ENCODE measurements at places on chromosomes 5 and 9.

- ATAC-seq = peak; percentile 65
Measured at GRCh38 chr9:114072184-114073140, 5.6 kb downstream of the AMBP start.

- ATAC-seq = no peak
Measured at GRCh38 chr9:121876658-121877271, 216.3 kb downstream of the TTLL11 start.

DNA sequence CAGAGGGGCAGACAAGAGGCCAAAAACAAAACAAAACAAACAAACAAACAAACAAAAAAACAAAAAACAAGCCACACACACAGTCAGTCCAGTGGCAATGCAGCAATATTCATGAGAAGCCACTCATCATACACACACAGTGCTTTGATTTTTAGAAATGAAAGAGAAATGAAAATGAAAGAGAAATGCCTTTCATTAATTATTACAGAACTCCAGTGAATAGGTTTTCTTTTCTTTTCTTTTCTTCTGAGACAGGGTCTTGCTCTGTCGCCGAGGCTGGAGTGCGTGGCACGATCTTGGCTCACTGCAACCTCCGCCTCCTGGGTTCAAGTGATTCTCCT is 36.9 kb downstream of the SPRY4 start:
- no peak for ATAC-seq

GRCh38 chr5:35470866-35471265 is 146.8 kb upstream of the SPEF2 start:
- no peak for ATAC-seq

DNA sequence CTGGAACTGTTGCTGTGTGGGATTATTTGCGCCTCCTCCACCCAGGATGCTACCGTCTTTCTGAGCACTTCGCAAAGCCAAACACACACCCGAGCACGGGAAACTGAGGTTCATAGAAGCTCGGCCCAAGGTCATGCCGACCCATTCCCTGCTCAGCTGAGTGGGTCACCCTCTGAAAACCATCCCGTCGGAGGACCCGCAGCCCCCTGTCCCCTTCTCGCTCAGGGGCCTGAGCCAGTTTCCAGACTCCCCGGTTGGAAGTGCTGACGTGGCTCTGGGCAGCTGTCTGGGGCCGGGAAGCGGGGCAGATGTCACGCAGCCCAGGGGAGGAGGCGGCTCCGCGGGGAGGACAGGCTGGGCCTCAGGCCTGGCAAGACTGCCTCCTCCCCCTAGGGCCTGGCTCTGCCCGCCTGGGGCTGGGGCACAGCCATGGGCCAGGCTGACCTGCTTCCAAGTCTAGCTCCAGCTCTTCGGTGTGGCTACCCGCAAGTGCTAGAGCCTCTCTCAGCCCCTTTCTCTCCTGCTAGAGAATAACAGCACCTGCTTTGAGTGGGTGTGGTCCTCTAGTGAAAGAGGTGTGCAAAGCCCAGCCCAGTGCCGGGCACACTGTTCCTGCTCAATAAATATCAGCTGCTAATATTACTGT is 9.9 kb upstream of the CXXC5 start:
- ATAC-seq = peak; percentile 66

DNA sequence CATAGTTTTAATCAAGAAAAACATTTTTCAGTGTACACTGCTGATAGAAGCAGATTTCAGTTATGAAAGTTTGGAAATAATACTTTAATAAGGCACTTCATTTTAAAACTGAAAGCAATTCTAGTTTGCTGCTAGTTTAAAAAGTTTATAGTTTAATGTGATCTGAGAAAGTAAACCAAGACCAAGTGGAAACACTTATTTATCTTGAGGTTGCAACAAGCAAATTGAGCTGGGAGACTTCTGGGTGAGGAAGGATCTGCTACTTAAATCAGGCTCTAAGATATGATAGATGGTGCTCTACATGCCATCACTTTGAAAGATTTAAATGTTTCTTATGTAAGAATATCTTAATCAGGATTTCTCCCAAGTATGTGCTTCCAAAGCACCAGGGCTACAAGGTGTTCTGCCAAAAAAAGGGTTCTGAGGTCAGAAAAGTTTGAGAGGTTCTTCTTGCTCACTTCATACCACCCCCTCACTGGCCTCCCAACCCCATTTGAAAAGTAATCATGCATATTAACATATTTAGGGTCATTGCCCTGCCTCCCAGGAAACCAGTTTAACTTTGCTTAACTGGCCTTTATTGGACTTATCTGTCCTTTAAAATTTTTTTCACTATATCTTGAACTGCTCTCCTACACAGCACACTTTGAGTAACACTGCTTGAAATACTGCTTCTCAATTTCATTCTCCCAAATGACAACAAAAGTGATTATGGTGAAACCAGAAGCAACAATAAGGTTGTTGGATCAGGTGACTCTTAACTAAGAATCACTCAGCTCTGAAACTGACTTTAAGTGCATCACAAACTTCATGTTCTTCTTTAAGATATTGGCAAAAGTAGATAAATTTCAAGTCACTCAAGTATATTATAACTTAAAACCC is 15.5 kb downstream of the SLC44A1 start:
- ATAC-seq = peak; percentile 78

DNA sequence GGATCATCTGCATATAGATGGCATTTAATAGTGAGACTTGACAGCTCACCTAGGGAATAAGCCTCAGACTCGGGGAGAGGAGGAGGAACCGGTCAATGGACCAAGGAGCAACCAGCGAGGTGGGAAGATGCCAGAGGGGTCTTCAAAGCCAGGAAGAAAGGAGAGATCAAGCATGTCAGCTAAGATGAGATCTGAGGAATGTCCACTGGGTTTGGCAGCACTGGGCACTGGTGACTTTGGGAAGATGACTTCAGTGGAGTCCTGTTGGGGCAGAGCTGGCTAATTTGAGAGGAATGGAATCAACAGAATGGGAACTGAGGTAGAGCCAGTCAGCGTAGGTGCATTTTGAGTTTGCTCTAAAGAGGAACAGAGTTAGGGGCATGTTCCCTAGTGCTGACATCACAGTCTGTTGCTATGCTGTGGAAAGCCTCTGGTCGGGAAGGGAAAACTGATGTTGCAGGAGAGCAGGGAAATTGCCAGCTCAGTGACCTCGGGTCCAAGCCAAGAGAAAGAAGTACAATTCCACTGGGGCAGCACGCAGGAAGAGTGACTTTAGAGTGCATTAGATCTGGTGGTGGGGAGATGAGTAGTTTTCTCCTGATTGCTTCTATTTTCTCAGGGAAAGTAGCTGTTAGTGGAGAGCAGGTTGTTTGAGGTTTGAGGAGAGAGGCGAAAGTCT is 56.9 kb downstream of the ZNF618 start:
- no peak for ATAC-seq

DNA sequence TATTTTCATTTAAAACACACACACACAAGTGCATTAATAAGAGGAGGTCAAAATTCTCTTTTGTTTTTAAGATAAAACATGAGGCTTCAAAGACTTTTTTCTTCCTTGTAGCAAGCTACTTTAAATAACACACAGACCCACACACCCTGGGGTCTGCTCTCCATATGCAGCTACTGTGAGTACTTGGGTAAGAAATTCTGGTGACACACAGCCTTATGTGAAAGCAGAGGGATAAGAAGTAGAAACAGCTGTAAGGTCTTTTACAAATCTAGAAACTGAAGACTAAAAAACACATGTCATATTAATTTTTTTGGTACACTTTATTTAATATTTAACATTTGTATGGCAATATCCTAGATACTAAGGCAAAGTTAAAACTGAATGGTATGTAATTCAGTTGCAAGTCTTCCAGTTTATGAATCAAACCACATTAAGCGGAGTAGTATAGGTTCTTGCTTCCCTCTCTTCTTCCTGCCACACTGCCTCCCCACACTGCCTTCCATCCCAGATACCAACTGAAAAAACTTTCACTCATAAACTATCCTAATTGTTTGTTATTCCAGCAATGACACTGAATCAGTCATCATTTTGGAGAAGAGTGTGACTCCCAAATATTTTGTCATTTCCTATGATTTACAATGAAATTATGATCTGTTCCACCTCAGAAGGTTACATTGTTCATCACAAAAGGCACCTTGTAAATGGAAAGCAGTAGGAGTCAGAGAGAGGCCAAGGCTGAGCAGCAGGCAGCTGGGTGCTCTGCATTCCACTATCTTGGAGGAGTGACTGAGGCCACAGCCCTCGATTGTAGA is 92.0 kb downstream of the PLCXD3 start:
- ATAC-seq = no peak

GRCh38 chr5:116751684-116752083 is 177.1 kb upstream of the SEMA6A start:
- ATAC-seq = no peak

DNA sequence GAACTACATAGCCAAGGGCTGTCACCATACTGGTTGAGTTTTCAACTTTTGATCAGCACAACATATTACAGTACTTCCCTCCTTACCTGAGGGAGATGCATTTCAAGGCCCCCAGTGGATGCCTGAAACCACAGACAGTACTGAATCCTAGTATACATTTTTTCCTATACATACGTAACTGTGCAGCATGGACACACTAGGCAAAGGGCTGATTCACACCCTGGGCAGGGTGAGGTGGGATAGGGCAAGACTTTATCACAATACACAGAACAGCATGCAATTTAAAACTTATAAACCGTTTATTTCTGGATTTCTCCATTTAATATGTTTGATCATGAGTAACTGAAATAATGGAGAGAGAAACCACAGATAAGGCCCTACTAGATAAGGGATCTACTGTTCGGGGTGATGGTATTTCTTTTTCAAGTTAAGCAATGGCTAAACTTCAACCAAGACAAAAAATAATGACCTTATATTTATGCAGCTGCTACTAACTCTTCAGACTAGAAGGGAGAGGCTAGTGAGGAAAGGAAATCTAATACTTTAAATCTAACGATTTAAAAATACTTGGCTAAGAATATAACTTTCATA is 186.9 kb upstream of the GNA14 start:
- ATAC-seq = no peak

DNA sequence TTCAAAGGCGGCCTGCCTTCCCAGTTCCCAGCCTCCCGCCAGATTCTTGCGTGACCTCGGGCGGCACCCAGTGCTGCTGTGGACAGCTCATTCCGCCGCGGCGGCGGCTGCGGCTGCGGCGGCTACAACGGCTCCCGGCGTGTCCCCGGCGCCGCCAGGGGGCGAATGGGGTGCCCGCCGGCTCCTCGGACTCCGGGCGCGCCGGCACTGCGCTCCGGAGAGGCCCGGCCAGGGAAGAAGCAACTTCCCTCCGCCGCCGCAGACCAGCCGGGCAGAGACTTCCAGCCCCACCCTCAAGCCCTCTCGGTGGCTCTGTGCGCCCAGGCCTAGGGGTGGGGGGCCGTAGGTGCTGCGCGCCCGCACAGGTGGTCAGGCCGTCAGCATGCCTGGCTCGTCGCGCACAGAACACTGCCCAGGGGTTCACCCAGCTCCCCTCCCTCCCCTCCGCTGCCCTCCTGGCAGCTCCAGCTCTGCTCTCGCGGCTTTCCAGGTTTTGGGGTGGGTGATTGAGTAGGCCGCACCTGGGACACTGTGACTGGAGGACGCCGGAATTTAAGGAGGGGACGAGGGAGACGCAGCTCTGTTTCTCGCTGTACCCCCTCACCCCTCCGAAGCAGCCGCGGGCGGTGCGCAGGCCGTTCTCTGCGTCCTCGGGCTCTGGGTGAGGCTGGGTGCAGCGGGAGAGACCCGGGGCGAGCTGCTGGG is 20.2 kb downstream of the IGIP start:
- ATAC-seq = peak; percentile 90

DNA sequence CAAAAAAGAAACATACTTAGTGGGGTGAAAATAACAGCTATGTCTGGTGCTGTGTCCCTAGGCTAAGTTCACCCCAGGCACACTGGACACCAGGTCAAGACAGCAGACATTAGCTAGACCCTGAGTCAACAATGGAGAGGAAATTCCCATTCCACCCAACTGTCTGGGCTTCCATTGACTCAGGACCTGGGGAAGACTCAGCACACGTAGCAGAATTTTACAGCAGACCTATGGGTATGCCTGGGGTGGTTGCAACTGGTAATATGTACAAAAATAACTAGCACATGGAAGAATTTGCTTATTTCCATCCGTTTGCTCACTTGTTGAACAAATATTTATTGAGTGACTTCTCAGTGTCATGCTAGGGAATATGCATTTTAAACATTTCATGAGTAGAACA is 117.0 kb downstream of the GAS1 start:
- no peak for ATAC-seq

GRCh38 chr5:80747922-80748321 is 93.1 kb upstream of the DHFR start:
- ATAC-seq = no peak

GRCh38 chr5:152349683-152350526 is 55.2 kb downstream of the NMUR2 start:
- ATAC-seq = no peak
